Esophagus squamous epithelium (tissue), 5 donors: ENCODE measurements at places on chromosomes 12 and 14.

DNA sequence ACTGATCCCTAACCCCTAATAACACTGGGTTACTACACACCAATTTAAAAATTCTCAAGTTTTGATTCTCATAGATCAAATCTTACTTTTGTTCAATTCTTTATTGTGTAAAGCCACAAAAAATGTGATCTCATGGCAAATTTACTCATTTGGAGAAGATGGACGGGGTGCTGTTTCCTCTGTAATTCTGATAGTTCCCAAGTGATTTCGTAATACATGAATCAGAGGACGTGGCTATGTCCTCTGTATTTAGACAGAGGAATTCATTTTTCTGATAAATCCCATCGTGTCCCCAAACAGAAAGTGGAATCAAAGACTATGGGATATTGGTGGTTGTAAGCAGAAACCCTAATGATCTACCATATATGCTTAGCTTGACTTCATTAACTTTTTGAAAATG, 76.6 kb upstream of the GNG2 start:
- DNase-seq = no peak

GRCh38 chr14:24725311-24725710, 91.3 kb upstream of the GZMB start:
- no peak for DNase-seq

DNA sequence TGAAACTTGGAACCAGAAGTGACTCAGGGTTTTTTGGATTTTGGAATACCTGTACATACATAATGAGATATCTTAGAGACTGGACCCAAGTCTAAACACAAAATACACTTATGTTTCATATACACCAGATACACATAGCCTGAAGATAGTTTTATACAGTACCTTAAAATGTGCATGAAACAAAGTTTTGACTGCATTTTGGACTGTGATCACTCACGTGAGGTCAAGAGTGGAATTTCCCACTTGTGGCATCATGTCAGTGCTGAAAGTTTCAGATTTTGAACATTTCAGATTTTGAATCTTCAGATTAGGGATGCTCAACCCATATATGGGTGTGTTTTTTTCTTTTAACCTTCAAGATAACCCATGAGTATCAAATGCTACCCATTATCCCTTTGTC, 6.6 kb downstream of the SBNO1 start:
- no peak for DNase-seq

DNA sequence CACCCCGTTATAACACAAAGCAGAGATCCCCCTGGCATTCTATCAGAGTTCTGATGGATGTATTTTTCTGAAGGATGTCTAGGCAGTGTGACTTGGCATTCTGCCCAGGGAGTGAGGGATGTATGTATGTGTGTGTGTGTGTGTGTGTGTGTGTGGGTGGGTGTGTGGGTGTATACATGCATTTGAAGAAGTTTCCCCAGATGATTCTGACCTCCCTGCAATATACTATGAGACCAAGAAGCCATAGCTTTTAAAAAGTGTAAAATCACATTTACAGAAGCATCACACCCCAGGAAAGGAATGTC, 59.7 kb upstream of the NAP1L1 start:
- no peak for DNase-seq

GRCh38 chr12:34350092-34351041, 328.1 kb downstream of the ALG10 start:
- no peak for DNase-seq

DNA sequence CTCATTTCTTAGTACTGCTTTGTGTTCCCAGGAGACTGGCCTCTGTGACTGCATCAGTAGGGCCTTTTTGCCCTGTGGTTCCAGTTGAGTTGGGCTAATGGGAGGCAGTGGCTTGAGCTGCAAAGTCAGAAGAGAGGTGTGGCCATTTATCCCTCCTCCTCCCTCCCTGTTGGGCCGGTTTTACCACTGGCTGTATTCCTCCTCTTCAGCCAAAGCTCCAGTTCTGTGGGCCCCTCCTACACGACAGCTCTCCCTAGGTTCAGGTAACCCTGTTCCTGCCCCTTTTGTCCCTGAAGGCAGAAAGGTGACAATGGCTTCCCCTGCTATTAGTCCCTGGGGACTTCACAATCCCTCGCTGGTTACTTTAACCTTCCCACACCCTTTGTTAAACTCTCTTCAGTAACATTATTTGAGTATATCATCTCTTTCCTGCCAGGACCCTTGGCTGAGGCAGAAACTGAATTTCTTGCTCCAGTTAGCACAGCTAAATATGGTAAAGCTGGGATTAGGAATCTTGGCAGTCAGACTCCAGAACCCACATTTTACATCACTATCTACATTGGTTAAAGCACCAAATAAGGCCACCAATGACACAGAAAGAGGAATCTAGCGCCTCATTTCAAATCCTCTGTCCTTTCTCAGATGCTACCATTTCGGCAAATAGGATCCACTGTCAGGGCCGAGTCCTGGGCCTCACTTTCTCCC, 121.9 kb upstream of the SLC35F4 start:
- DNase-seq = no peak

GRCh38 chr14:81831128-81831820, 297.6 kb upstream of the SEL1L start:
- no peak for DNase-seq

GRCh38 chr14:42110167-42110566, 503.5 kb downstream of the LRFN5 start:
- no peak for DNase-seq

GRCh38 chr12:109475993-109476806, 900 bp downstream of the KCTD10 start:
- no peak for DNase-seq

DNA sequence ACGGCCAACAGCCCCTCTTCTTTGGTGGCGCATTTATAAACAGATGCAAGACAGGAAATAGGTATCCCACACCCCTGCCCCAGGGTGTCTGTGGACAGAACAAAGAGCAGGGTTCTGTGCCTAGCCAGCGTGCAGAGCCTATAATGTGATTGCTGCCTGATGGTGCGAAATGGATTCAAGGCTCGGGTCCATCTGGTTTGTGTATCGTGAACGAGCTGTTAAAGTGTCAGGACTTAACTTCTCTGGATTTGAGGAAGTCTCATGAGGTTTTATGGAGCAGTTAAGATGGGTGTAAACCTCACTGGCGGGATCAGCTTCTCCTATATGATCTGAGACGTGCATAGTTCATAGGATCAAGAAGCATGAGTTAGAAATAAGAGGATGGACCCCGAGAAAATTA, 388.7 kb upstream of the TBX3 start:
- DNase-seq = no peak

GRCh38 chr14:56133547-56133946, 15.3 kb downstream of the PELI2 start:
- no peak for DNase-seq

DNA sequence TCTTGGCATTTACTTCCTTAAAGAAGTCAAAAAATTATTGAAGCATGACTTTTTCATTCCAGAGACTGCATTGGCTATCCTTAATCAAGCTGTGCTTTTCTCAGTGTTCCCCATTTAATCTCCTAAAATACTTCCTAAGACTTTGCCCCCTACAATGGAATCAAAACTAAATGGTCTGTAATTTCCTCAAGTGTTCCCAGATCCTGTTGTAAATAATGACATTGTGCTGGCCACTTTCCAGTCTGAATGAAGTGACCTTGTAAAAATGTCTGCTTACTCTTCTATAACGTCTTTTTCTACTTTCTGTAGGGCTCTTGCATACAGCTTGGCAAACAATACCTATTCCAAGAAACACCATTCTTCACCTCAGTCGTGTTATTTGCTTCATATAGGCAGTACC, 45.3 kb upstream of the MBIP start:
- DNase-seq = no peak

GRCh38 chr14:33812181-33812580, 138.7 kb downstream of the EGLN3 start:
- no peak for DNase-seq

DNA sequence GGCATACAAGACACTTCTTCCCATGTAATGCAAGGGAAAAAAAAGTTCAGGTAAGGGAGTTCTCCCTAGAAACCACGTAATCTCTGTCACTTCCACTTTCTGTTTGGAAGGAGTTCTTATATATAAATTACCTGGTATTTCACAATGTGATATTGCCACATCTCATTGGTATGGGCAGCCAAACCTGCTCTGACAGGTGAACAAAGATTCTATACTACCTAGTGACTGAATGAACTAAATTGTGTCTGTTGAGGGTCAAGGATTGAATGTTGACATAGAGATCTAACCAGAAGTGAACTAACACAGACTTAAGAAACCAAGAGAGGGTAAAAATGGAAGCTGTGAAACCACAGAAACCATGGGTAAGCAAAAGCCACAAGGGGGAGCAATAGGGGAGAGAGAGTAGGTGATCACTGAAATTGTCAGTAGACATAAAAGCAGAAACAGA, 161.3 kb downstream of the RPL10L start:
- no peak for DNase-seq

- no peak for DNase-seq
Observed at GRCh38 chr14:21069388-21070082, 569 bp upstream of the ARHGEF40 start.

- DNase-seq = no peak
Observed at GRCh38 chr14:102079700-102079979, 7.2 kb downstream of the HSP90AA1 start.

DNA sequence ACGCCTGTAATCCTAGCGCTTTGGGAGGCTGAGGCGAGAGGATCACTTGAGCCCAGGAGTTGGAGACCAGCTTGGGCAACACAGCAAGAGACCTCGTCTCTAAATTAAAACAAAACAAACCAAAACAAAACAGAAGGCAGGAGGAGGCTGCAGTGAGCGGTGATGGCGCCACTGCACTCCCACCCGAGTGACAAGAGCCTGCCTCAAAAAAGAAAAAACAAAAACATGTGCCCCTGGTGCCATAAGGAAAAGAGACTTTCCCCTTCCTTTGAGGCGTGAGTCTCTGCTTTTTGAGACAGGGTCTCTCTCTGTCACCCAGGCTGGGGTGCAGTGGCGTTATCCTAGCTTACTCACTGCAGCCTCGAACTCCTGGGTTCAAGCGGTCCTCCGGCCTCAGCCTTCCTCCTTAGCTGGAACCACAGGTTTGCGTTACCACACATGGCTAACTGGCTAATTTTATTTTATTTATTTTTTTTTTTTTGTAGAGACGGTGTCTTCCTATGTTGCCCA, 9.0 kb upstream of the EAPP start:
- no peak for DNase-seq

GRCh38 chr12:42892702-42893551, 303.4 kb upstream of the PRICKLE1 start:
- DNase-seq = no peak

DNA sequence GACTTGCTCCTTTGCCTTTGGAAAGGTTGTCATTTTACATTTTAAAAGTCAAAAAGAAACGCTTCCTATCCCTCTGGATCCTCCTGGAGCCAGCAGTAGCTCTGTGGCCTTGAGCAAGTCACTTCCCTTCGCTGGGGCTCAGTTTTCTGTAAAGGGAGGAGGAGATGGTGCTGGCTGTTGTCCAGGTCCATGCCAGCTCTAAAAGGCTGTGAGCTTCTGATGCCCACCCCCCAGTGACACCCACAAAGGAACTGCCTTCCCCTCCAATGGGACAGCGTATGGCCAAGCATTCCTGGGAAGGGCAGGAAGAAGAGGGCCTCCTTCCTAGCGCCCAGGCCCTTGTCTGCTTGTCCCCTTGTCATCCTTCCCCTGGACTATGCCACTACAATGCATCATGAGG, 81.5 kb downstream of the NTF3 start:
- no peak for DNase-seq

DNA sequence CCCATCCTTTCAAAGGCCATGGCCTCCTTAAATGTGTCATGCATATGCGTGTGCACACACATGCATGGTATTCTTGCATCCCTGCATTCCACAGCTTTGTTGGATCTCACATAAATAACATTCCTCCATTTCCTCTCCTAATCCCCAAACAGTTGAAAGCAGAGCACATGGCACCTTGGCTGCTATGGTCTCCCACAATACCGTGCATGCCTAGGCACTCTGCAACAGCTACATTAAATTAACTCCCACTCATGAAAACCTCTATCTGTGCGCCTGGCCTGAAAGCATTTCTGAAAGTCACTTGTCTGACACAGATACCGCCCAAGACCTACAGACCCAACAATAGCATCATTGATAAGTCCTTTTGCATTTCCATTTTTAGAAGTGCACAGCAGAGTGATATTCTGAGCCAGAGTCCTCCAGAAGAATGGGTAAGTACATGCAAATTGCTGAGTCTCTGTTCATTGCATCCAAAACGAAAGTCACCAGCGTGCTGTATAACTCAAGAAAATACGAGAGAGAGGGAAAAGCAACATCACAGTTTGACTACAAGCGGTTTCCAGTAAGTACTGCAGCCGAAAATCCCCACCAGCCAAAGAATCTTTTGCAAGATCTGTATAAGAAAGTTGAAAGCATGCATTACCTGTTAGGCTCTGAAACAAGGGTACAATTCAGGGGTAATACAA, 436 bp downstream of the ASB2 start:
- DNase-seq = no peak

DNA sequence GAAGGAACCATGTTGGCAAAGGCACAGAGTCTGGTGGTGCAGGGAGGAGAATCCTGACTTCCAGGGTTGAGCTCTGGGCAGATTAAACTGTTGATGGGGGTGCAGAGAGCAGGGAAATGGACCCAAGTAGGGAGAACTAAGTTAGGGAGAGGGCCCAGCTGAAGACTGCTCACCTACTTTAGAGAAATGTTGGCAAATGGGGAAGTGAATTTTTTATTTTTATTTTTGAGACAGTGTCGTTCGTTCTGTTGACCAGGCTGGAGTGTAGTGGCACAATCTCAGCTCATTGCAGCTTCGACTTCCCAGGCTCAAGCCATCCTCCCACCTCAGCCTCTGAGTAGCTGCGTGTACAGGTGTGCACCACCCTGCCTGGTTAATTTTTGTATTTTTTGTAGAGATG, 32.1 kb upstream of the TUBA1A start:
- DNase-seq = no peak

DNA sequence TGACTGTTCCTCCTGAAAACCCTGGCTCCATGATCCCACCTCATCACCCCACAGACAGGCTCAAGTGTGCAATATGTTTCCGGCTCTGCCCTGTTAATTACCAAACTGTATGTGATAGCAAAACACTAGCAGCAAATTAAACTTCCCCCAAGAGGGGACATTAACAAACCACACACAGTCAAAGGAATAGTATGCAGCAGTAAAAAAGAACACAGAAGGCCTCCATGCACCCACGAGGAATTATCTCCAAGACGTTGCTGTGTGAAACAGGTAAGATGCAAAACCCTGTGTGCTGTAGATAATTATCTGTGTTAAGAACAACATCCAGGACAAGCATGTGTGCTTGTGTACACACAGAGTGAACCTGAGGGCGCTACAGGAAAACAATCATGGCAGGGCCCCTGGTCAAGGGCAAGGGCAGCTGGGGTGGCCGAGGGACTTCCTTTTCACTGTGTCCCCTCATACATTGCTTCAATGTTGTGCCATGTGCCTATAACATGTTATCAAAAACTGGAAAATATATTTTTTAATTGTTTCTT, 35.8 kb downstream of the ITPK1 start:
- no peak for DNase-seq

GRCh38 chr12:30988086-30988485, 61.5 kb downstream of the TSPAN11 start:
- DNase-seq = no peak

- DNase-seq = no peak
Observed at GRCh38 chr12:121786440-121786825, 7.1 kb downstream of the RHOF start.

GRCh38 chr12:11777451-11777850, 128.0 kb downstream of the ETV6 start:
- DNase-seq = no peak

- no peak for DNase-seq
Observed at GRCh38 chr14:100677554-100678468, 48.9 kb upstream of the DLK1 start.

GRCh38 chr14:67962215-67962644, 142.7 kb downstream of the RAD51B start:
- no peak for DNase-seq
